Activated effector memory CD4-positive, alpha-beta T cell treated with Interleukin-2 at 50 U/mL for 16 hours (primary cell): ENCODE measurements at places on chromosomes 6 and 20.
A peak's percentile ranks its signal among the peaks of the same experiment; 100 is the strongest.

GRCh38 chr6:37477191-37477590 lies 22.5 kb downstream of the CCDC167 start:
- no peak for DNase-seq

DNA sequence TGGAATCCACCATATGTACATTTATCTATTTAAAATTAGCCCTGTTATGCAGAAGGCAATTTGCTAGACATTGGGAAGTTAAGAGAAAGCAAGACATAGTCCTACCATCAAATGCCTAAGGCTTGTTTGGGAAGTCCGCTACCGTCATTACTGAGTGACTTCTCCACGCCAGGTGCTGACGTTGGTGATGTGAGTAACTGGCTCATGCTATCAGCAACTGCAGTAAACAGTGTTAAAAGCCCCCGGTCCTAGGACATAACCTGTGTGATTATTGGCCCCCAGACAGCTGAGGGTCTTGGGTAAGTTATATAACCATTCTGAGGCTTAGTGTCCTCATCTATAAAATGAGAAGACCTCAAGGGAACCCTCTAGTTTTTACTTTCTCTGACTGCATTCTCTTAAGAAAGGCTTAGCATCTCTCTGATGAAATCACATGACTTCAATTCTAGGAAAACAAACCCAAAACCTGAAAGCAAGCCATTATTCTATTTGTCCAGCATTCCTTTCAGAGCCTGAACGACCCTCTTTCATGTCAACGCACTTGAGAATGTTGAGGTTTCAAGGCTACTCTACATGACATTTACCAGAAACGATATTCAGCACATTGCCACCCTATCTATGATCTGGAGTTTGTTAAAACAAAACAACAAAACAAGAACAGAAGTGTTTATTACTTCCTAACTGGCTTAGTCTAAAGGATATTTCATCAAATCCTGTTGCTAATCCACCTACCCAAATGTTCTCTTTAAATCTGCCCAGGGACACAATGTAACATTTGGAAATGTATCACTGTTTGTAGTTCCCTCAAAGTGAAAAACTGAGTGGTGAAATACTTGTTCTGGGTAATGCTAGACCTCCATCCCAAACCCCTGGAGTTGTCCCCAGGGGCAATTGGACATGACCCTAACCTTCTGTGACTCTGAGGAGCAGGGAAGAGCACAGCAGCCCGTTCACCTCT lies 133.8 kb downstream of the BTBD3 start:
- no peak for DNase-seq

- DNase-seq: no peak
Observed at GRCh38 chr6:117118490-117118889, 146.9 kb upstream of the VGLL2 start.

DNA sequence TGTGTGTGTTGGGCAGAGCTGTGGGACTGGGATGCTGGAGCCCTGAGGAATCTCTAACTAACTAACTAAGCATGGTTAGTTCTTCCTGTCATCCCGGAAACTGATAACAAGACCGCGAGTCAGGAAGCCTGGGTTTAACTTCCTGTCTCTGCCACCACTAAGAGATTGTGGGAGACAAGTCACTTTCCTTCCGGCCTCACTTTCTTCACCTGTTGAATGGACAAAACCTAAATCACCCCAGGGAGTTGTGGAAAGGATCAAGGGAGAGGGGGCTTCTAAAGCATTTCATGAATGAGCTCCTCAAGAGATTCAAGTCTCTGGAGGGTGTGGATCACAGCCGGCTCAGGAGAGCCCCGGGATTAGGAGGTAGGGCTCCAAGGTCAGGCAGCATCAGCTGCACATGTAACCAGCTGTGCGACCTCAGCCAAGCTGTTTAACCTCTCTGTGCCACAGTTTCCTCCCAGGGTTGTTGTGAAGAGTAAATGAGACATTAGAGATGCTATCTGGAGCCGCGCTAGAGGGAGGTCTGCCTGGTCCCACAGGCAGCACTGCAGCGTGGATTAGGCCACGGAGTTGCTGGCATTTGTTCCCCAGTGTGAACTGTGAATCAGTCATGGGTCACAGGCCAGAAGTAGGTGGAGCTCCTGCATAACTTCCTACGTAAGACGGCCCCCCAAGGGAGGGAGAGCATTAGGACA lies 105.1 kb downstream of the TOX2 start:
- DNase-seq: peak; percentile 12

GRCh38 chr6:12592634-12593033 lies 123.9 kb upstream of the PHACTR1 start:
- DNase-seq: no peak

- no peak for DNase-seq
Observed at GRCh38 chr6:41687501-41688175, 47.8 kb downstream of the TFEB start.

DNA sequence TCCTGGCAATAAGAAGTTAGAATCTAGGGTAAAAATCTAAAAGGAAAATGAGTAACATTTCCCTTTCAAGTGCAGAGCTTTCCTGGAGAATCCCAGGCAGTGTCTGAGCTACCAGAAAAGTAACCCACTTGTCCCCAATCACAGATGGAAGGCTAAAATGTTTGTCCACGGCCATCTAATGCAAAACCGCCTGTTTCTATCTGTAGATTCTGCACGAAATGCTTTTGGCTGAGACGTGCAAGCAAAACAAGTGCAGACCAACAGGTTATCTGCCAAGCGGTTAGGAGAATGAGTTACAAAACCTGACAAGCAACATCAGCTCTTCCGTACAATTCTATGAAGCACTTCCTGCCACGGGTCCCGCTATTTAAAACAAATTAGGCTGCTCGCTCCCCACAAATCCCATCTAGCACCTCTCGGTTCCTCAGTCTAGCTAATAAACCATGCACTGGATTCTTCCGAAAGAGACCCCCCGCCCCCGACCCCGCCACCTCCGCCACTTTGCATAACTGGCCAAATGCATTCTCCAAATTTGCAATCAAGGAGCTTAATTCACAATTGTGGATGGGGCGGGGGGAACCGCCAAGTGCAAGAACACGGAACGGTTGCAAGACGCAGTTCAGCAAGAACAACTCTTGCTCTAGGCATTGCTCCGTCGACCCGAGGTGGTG lies 1.4 kb downstream of the ELOVL5 start:
- DNase-seq: peak; percentile 24

DNA sequence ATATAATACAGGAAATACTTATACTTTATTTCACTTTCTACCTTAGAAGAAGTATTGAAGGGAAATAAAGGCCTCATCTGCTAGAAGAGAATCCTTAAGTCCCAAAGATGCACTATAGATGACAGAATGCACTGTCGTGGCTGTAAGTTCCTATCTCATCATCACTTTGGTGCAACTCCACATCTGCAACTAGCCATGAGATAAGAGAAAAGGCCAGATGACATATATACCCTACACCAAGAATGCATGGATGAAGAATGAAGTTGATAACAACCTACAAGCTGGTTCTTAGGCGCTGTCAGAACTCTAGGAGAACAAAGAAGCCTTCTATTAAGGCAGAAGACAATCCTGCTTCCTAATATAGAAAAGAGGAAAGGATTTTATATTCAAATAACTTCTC lies 11.6 kb upstream of the PLN start:
- DNase-seq: no peak

DNA sequence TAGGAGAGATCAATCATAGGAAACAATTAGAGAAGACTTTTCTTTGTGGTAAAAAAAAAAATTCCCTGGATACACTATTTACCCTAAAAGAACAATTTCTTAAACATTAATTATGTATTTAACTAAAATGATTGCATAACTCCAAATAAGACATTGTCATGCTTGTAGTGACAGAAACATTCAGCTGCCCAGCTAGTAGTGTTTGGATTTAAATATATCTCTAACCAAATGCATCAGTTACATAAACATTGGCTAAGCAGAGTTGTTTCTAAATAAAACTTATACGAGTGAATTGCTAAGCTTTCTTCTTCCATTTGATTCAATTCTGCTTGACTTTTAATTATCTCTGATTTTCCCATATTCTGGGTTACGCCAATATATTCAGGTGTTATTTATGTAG lies 23.7 kb downstream of the MLIP start:
- no peak for DNase-seq
